SK-N-SH (cell line): ENCODE measurements at places on chromosomes 3 and 15. TPM values are rescaled to one million over a fixed set of nuclear protein-coding genes. Genes with fewer than 3 reads are reported as not detected.

- peak; percentile 55 for DNase-seq
These were observed 187.1 kb upstream of the DNAJC19 start for GRCh38 chr3:181176601-181177000.

DNA sequence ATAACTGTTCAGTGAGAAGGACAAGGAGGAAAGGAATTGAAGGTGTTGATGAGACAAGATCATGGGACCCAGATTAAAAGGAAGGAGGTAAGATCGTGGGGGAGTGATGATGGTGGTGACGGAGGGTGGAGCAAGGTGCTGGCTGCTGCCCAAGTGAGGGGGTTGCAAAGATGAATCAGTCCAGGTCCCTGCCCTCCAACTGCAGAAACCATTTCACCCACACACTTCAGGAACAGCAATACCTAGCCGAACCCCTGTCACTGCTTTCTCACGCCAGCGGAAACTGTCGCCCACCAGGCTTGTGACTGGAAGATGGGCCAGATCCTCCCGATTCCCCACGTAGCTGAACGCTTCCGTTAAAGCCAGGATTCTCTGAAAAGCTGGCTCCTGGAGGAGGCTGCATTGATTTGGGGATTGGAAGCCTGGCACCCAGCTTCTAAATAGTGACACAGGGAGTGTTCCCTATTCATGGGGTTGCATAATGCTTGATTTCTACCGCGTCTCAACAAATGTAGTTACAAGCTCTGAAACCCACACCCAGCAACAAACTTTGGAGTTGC lies 3.2 kb upstream of the LSG1 start:
- no peak for DNase-seq

- DNase-seq: no peak
These were observed 130.5 kb downstream of the ST8SIA2 start for GRCh38 chr15:92524161-92524560.

GRCh38 chr3:47314056-47314764 lies 31.5 kb downstream of the KLHL18 start:
- no peak for DNase-seq

DNA sequence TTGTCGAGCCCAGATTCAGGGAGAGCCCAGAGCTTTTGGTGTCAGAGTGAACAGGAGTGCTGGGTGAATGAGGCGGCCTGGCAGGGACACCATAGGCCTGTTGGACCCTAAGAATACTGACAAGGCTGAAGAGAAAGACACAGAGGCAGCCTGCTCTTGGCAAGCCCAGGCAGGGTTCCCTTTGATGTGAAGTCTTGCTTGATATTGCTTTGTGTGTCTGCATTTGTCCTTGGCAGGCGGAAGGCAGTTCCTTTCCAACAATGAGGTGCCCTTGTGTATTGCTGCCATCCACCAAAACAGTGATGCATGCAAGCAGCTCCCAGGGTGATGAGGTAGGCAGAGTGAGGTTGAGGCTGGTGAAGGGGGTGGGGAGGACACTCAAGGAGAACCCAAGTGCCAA lies 152.7 kb upstream of the TSC22D2 start:
- no peak for DNase-seq

- no peak for DNase-seq
These were observed 250.0 kb upstream of the PROK2 start for GRCh38 chr3:72034986-72035385.

- DNase-seq: no peak
These were observed 37.4 kb downstream of the FILIP1L start for GRCh38 chr3:100076731-100077529.

DNA sequence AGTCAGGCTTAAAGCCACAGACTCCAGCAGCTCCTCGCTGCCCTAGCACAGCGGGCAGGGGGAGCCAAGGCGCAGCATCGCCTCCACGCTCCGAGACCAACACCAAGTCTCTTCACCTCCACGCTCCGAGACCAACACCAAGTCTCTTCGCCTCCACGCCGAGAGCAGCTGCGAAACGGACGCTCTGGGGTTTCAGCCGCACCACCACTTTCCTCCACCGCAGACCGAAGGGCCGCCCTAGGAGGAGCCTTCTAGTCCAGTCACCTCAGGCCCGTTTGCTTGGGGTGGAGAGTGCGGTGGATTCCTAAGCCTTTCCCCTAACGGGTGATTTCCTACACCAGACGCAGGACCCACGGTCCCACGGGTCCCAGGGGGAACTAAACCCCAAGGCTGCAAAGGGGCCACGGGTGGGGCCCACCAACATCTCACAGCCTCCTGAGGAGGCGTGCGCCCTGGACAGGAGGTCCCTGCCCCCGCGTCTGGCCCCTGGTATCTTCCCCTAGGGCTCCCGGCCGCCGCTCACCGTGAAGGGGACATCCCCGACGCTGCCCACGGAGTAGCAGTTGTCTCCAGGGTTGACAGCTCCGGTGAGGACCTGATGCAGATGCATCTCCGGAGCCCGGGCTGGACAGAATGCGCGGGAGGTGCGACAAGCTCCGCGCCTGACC lies 501 bp downstream of the DMXL2 start:
- DNase-seq: peak; percentile 60

DNA sequence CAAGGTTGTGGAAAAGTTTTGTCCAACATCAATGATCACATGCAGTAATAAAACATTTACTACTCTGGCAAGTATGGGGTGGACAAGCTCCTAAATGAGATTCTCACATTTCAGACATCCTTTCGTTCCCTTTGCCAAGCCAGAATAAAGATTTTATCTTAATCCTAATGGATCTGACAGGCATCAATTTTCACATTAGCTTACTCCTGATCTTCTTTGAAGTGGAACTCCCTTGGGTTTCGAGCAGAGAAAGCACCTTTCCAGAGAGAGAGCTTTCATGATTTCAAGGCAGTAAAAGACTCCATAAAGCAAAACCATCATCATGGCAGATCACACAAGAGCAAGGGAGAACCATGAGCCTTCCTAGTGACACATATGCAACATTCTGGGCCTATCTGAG lies 27.3 kb upstream of the EID1 start:
- DNase-seq: no peak

GRCh38 chr3:160133757-160134156 lies 91.5 kb upstream of the C3orf80 start:
- no peak for DNase-seq

- peak; percentile 94 for DNase-seq
These were observed 1.5 kb downstream of the MEGF11 start for GRCh38 chr15:66251790-66252684.

DNA sequence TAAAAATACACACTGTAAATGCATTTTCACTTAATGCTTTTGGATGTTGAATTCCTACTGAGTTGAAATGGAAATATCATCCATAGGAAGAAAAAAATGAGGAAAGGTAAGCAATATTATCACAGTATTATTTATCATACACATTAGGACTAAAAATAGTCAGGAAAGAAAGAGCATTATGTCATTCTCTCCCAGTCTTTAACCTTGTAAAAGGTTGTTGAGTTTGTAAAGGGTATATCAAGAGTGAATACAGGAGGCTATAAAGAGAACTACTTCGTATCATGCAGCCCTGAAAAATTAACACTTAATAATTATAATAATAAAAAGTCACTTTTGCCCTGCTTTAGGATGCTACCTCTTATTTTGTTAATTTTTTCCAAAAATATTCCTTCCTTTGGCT lies 395.8 kb downstream of the FOXP1 start:
- no peak for DNase-seq

- no peak for DNase-seq
These were observed 873.5 kb downstream of the OTOL1 start for GRCh38 chr3:162370141-162370540.

- no peak for DNase-seq
These were observed 9.4 kb downstream of the POLG start for GRCh38 chr15:89325039-89325803.

DNA sequence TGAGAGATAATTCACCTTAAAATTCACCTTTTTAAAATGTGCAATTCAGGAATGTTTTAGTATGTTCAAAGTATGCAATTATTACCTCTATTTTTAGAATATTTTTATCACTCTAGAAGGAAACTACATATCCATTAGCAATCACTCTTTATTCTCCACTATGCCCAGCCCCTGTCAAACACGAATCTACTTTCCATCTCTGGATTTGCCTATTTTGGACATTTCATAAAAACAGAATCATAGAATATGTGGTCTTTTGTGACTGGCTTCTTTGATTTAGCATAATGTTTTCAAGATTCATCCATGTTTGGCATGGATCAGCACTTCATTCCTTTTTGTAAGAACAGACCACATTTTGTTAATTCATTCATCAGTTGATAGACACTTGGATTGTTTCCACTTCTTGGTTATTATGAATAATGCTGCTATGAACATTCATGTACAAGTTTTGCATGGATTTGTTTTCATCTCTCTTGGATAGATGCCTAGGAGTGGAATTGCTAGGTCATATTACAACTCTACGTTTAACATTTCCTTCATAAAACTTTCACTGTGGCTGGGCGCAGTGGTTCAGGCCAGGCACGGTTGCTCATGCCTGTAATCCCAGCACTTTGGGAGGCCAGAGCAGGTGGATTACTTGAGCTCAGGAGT lies 12.7 kb downstream of the HMCES start:
- DNase-seq: no peak

DNA sequence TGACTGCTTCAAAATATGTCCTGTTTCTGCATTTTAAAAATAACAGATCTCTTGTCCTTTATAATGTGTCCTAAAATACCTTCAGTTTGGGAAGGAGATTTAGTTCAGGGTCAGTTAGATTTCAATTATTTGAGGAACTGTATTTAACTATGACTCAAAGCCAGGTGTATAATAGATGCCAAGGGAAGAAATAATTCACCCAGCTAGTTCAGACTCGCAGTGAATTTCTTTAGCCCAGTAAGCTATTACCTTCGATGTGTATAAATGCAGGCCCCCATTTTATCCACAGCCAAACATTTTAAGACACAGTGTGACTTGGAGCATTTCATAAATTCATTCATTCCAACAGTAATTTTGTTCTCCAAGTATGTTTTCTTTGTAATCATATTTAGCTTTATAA lies 458.0 kb downstream of the ZNF385D start:
- no peak for DNase-seq

DNA sequence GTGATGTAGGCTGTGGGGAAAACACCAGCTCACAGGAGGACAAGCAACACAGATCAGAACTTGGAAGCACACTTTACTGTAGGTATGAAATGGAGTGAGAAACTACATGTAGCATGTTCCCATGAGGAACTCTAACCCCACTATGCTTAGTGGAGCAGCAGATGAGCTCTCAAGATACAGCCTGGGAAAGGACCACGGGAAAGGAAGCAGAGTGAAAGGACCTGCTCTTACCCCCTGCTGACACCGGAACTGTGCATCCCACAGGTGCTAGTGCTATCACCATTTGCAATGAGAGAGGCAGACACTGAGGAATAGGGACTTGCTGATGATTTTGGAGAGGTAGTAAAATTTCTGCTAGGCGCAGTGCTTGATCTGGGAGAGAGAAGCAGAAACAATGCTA lies 28.6 kb downstream of the USP4 start:
- DNase-seq: no peak

DNA sequence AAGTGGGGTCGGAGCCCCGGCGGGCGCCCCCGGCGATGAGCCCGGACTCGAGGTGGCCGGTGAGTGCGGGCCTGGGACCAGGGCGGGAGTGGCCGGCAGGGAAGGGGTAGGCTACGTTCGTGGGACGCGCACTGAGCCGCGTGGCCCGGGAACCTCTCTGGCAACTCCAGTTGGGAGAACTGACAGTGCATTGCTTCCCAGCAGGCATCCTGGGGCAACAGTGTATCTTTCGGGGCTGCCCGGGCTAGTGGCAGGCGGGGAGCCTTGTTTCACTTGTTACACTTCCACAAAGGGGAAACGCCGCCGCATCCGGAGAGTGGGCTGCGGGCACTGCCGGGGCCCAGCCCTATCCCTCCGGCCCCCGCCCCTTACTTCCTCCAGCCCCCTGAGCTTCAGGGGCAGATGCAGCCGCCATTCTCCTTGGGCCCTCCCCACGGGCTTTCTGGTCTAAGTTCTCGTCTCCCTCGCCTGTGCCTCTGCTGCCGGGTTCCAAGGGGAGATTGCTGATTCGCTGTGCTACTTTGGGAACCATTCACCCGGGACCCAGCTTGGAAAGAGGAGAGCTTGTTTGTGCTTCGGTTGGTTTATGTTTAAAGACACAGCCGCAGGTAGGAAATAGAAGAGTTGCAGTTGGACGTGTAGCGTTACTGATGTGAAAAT lies 675 bp downstream of the BRPF1 start:
- DNase-seq: no peak

DNA sequence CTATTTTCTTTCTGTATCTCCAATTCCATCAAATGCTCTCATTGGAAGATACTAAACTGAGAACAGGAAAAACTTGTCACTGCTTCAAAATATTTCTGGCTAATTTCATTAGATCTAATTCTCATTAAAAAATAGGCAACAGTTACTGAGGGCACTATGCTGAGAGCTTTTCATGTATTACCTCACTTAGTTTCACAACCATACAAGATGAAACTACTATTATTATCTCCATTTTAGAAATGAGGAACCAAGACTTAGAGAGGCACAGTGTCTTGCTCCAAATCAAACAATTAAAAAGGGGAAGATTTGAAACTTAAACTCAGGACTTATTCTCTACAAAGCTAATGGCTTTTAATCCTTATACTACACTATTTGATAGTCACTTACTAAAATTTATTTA lies 7.2 kb upstream of the OTOL1 start:
- no peak for DNase-seq

- DNase-seq: peak; percentile 1
These were observed 230.0 kb upstream of the LYSMD4 start for GRCh38 chr15:99963096-99963825.

- no peak for DNase-seq
These were observed 26.4 kb upstream of the SLC30A4 start for GRCh38 chr15:45548753-45549520.

DNA sequence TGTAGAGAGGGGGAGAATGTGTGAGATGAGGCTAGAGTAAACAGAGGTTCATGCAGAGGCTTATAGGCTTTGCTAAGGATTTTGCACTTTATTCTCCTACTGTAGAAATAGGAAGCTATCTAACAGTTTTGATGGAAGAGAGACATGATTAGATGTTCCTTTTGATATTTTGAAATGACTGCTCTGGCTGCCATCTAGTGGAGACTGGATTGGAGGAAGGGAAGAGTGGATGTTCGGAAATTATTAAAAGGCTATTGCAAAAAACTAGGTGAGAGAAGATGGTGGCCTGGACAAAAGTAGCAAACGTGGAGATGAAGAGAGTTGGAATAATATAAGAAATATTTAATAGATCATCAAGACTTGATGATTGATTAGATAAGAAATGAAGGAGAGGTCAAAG lies 42.2 kb downstream of the SYN2 start:
- peak; percentile 42 for DNase-seq

DNA sequence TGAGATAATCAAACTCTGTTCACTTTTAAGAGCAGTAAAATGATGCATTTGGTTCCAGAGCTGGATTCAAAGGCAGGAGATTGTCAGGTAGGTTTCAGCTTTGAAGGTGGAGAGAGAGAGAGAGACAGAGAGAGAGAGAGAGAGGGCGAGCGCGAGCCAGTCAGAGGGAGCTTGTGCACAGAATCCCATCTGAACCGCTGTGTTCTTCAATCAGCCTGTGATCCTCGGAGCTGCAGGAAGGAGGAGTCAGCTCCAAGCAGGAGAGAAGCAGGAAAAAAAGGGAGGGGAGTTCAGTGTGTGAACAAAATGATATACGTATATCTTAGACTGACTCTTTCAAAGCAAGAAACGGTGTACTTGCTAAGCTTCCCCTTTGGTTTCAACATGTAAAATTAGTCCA lies at the start of gene GPR149:
Gene GPR149, minus strand, starts transcription at position 177 of the 400 bp plus-strand sequence. CDS start 575 bp downstream, outside the sequence.
- peak; percentile 8 for DNase-seq

PLA2G4E gene
- polyA plus RNA-seq: not detected in 2 replicates

LRRC31 gene
- not detected in 2 replicates for polyA plus RNA-seq

PLXNB1 gene
- polyA plus RNA-seq: 38.0 and 39.8 TPM in 2 replicates

BFSP2 gene
- polyA plus RNA-seq: not detected in 2 replicates

CPB1 gene
- 0.26 TPM in 1 of 2 replicates, not detected in the other for polyA plus RNA-seq

MCTP2 gene
- 0.26 and 0.52 TPM in 2 replicates for polyA plus RNA-seq

CHRM5 gene
- polyA plus RNA-seq: 0.03 TPM in 1 of 2 replicates, not detected in the other

NAA80 gene
- polyA plus RNA-seq: 10.4 and 10.5 TPM in 2 replicates
